Stimulated activated CD8-positive, alpha-beta memory T cell treated with anti-CD3 and anti-CD28 coated beads, Interleukin-12 subunit alpha, Interleukin-12 subunit beta, amount 100 ng/mL, for 4 hours (primary cell): ENCODE measurements at places on chromosomes 7 and 10.

DNA sequence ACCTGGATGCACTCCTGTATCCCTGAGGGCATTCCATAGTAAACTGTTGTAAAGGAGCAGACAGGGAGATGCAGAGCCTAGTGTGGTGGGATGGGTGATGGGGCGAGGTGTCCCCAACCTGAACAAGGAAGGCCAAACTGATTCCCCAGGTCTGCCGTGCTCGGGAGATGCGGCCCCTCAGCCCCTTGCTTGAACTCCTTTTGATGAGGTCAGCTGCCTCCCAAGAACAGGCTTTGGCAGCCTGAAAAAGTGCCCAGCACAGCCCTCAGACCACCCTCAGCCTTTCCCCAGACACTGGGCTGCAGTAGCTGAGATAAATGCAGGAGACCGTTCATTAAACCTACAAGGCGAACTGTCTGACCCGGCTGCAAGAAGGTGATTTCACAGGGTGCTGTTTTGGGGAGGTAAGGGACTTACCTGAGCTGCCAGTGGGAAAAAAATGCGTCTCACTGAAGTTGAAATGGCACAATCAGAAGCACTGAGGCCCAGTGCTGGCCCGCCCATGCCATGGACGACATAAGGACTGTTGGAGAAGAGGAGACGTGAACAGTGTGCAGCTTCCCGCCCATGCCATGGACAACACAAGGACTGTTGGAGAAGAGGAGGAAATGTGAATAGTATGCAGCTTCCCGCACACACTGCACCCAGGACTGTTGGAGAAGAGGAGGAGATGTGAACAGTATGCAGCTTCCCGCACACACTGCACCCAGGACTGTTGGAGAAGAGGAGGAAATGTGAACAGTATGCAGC is 148.4 kb upstream of the FAM20C start:
- no peak for DNase-seq

GRCh38 chr7:150417863-150418262 is 32.6 kb upstream of the GIMAP8 start:
- no peak for DNase-seq

DNA sequence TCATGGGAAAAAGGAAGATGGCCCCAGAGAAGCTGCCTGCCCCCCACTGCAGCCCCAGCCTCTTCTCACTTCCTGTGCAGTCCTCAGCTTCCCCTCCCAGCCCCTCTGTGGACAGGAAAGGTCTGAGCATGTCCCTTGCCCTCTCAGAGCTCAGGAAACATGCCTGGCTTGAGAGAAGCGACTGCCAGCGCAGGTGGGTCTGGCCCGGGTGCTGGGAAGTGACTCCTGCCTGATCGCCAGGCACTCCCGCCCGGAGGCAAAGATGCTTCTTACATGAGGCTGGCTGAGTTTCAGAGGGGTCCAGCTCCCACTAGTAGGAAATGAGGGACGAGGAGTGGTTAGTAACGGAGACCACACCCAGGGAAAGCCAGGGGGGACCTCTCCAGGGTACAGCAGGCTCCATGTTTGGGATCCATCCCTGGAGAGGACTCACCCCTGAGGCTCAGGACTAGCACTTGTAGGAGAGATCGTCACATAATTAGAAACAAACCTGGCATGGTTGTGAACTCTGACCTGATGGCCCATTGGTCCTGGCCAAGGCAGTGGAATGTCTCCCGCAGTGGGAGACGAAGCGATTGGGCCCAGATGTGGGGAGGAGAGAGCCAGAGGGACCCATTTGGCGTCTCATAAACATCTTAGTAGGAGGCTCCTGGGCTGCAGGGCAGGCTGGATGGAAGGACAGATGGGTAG is 12.3 kb downstream of the ELN start:
- DNase-seq = no peak

DNA sequence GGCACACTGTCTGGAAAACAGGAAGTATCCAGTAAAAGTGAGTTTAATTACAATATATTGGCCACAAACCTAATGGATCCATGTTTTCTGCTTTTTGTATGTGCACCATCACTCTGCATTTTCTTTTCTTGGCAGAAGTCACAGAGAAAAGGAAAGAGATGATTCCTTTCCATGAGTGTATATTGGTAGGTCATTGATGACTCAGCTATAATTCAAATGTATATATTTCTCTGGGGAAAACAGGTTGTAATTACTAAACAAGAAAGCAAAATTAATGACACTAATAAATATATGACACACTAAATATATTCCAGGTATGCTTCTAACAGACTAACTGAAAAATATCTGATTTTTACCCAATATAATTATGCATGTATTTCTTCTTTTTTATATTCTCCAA is 105.9 kb upstream of the PCDH15 start:
- no peak for DNase-seq

DNA sequence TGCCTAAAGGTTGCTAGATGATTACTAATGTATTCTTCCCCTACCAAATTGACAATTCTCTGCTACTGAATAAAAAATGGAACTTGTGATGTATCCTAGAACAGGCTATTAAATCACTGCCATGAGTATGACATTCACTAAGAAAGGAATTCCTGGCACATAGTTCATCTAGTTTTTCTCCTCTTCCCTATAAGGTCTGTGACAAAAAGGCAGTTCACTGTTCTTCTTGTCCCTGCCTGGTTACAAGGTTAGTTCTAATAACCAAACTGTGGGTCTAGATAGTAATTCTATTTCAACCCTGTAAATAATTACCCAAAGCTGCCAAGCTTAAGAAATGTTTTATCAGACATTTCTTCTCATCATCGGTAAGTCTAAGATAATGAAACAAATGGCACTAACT is 245.6 kb downstream of the BICC1 start:
- DNase-seq = no peak

DNA sequence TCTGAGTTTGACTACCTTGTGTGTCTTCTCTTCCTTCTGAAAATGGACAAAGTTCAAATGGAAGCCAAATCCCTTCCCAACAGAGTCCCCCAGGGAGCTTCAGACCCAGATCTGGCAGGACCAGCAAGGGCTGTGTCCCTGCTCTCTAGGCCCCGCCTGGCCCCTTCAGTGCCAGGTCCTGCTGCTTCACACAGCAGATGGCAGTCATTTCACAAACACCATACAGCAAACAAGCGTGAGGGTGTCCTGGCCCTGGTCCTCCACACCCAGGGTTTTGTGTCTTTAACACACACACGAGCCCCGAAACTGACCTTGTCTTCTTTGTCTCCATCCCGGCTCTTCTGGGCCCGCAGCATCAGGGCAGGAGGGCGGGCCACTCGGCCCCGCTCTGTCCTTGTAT is 145.0 kb downstream of the TCERG1L start:
- DNase-seq = no peak

GRCh38 chr7:90715067-90715466 is 118.9 kb downstream of the CDK14 start:
- no peak for DNase-seq

DNA sequence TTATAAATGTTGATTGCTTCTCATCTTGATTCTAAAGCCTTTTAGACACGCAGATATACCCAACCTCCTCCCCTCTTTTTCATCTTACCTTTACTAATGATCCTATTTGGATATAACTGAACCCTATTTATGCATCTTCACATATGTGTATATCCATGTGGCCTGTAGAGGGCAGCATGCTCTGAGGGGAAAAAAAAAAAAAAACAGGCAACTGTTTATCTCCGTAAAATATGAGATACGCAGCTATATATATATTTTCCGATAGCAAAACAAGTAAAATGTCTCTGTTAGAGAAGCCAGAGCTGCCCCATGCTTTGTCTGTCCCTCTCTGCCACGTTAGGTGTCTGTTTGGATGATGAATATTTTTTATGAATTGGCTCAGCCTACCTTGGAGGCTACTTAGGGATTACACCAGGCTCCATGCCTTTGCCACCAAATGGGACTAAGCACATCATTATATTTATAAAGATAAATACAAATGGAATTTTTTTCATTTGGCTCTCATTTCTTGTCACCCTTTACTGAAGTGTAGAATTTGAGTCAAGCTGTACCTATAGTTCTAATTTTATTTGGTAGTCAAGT is 174.8 kb upstream of the FZD1 start:
- DNase-seq = no peak

DNA sequence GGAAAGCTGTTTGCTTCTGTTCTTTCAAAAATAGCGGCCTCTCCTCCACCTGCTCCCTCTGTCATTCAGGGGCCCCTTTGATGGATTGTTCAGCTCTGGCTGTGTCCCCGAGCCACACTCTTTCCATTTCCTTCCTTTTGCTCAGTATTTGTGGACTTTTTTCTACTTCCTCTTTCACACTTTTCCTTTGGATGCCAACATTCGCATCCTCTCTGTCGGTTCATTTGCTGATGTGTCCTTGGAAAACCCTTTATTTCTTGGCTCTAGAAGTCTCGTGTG is 11.7 kb upstream of the PWWP2B start:
- DNase-seq = no peak

DNA sequence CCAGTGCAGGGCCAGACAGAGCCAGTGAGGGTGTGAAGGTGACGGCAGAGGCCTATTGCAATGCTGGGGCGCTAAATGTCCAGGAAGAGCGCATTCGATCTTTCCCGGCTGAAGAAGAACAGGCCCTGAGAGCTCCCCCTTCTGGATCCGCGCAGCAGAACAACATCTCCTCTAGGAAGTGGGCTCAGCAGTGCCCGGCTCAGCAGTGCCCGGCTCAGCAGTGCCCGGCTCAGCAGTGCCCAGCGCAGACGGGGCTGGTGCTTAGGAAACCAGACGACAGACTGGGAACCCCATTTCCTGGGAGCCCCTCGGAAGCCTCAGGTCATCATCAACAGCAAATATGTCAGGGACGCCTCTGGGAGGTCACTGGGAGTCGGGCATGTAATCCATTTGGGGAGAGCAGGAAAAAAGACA is 4.7 kb upstream of the NOS3 start:
- no peak for DNase-seq

- no peak for DNase-seq
Measured at GRCh38 chr10:77415313-77415960, 222.2 kb downstream of the KCNMA1 start.

DNA sequence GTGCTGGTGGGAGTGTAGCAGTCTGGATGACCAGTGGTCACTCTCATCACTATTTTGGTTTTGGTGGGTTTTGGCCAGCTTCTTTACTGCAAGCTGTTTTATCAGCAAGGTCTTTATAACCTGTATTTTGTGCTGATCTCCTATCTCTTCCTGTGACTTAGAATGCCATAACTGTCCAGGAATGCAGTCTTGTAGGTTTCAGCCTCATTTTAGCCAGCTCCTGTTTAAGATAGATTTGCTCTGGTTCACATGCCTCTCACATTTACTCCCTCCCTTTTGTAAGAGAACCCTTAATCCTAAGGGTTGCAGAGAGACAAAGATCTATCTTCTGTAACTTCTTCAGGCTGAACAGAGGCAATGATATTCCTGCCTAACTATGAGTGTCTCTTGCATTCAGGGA is 51.2 kb upstream of the INHBA start:
- no peak for DNase-seq

GRCh38 chr10:33335551-33335800 is 1.0 kb upstream of the NRP1 start:
- no peak for DNase-seq

DNA sequence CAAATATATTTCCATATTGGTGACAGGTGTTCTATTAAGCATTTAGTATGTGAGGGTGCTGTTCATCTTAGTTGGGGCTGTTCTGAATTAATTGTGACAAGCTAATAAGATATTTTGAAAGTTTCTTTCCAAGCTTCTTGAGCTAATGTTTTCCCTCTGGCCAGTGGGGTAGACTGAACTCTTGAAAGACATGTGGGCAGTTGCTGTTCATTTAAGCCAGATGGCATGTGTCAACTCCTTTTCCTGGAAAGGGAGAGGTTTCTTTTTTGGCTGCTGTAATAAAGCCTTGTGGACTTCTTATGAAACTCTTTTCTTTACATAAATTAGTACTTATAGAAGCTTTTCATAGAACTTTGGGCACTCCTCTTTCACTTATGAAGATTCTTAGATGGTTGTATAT is 21.7 kb downstream of the RAB18 start:
- DNase-seq = no peak

- no peak for DNase-seq
Measured at GRCh38 chr10:73244866-73245477, 2.1 kb downstream of the DNAJC9 start.

DNA sequence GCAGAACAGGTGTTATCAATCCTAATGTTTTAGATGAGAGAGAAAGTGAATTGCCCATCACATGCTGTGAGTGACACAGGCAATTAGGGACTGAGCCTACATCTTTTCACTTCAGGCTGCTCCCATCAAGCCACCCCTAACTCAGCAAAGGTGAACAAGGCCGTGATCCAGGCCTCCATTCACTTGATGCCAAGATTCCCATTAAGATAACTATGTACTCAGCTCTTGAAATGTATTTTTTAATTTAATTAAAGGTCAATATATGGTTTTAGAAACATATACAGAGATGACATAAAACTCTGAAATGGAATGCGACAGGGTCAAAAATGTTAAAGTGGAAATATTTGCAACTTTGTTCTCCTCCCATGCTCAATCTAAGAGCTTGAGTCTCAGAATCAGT is 27.9 kb upstream of the UBE2H start:
- no peak for DNase-seq

GRCh38 chr10:74868392-74868977 is 42.1 kb downstream of the KAT6B start:
- no peak for DNase-seq
